Caco-2 (cell line): ENCODE measurements at places on chromosomes 6 and 20.

DNA sequence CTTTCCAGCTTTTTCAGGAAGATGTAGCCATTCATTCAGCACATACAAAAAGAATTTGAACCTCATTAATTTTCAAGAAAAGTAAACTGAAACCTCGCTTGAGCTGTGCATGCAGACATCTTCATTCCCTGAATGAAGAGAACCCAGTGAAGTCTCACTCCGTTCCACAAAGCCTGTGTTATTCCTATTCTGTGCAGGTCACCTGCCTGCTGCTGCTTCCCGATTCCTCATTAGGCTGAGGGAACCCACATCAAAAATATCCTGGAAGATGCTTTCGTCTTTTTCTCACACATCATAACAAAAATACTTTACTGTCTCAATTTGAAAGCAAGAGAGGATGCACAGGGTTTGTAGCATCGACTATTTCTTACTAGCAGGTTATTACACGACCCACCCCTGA is 40.1 kb downstream of the TRMT6 start:
- H3K27ac ChIP-seq, result no peak overlapping the region
- no peaks in the 10 kb centered on the region for H3K36me3 ChIP-seq
- H3K4me3 ChIP-seq, result no peak overlapping the region

- no peak overlapping the region for H3K27ac ChIP-seq
- no peaks in the 10 kb centered on the region for H3K4me1 ChIP-seq
- DNase-seq, result no peak
Observed at GRCh38 chr20:63060057-63060991, 53.6 kb upstream of the BHLHE23 start.

DNA sequence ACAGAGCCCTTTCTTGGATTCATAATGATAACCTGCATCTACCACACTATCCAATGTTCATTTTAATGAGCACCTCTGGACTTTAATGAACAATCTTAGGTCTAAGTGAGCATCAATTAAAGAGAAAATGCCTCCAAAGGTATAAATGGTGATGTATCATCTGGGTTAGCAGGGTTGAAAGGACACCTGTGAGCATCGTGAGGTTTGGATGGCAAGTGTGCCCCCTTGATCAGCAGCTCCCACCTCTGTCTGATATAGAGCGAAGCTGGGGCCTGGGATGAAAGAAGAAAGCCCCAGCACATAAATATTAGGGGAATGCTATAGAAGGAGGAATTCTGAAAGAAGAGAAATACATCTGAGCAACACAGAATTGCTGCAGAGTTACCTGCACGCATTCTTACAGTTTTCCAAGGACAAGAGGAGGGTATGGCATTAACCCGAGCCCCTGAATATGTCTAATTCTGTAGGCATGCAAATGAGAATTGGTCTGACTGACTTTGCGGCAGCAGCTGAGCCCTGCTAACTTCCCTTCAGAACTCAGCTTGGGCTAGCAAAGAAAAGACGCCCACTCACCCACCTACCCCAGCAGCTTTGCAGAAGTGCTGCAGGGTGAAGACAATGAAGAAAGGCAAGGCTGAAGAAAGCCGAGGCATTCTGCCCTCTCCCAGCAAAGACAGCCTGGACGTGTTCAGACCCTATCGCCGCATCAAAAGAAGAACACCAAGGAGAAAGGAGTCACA is 136.2 kb downstream of the GMPR start:
- no peak overlapping the region for H3K4me3 ChIP-seq
- no peaks in the 10 kb centered on the region for H3K27me3 ChIP-seq
- H3K36me3 ChIP-seq, result no peaks in the 10 kb centered on the region
- no peaks in the 10 kb centered on the region for H3K4me1 ChIP-seq
- no peak overlapping the region for H3K27ac ChIP-seq
- DNase-seq, result no peak

DNA sequence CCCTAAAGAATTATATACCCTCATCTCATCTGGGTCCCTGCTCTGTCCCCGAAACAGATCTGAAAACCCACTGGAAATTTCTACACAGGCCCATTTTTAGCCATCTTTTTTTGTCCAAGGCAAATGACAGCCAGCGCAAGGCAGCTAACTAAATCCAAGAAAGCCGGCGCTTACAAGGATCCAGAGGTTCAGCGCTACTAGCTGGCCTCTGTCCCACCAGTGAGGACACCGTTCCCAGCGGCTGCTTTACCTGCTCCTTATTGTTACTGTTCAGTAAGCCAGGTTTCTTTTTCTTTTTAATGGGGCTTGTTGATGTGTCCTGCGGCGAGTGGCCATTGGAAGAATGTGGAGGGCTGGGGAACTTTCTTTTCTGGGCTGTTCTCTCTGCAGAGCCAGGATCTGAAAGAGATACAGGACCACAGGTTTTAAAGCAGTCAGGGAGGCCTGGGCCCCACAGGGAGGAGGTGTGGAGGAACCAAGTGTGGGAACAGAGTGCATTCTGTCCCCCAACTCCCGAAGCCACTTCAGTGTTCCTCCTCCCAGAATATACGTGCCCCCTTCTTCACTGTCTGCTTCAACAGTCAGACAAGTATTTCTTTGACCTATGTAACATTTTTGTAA is 46.6 kb downstream of the ZMYND8 start:
- H3K27ac ChIP-seq, result peak overlapping the region; percentile 81
- H3K36me3 ChIP-seq, result peaks cover 13% of the 10 kb centered on the region
- no peaks in the 10 kb centered on the region for H3K27me3 ChIP-seq
- H3K4me3 ChIP-seq, result no peak overlapping the region

DNA sequence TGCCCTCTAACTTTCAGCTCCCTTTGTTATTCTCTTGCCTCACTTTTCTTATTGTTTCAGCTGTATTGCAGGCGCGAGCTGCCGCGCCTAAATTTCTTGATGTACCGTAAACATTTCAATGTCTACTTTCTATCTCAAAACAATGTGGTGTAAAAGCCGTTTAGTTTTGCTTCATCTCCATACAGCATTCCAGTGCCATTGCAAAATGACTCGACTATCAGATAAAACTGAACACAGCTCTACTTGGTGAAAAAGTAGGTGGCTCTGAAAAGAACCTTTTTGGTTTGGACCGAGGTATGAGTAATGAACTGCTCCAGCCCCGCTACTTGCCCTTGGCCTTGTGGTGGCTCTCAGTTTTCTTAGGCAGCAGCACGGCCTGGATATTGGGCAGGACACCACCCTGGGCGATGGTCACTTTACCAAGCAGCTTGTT is 74.6 kb downstream of the OR2B2 start:
- peaks cover 14% of the 10 kb centered on the region; the same call in 1 of the 2 replicates for H3K4me1 ChIP-seq
- no peak for DNase-seq
- no peak overlapping the region for H3K27ac ChIP-seq
- H3K27me3 ChIP-seq, result no peaks in the 10 kb centered on the region

DNA sequence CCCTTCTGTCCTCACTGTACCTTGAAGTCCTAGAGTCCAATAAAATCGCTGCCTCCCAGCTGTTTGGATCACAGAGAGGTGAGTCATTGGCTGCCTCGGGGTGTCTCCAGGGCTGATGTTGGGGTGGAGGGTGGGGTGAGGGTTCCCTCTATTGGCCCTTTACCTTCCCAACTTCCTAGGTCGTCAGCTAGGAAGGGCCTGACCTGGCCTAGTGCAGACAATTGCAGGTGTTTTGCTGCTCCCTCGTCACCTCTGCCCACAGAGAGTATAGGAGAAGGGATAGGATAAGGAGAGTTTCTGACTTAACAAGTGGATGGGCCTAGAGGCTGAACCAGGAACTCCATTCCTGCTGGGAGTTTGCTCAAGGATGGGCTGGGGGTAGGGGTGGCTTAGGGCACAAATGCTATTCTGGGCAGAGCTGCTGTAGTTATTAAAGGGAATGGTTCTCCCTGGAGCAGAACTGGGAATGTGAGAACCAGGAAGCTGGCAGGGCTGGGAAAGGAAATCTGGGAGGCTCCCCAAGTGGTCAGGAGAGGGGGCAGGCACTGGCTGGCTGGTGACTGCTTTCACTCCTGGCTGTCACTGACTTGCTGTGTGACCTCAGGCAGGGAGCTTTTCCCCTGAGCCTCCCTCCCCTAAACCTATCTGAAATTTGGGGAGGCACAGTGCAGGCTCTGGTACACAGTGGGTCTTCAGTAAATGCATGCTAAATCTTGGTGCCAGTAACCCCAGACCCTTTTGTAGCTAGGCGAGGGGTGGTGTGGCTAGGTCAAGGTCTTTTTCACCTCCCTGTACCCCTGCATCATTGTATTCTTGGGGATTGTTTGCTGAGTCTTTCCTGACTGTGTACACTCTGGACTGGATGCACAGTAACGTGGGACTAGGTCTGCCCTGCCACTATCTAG is 1.5 kb downstream of the TP53INP2 start:
- peaks cover 40% of the 10 kb centered on the region for H3K4me1 ChIP-seq
- H3K27me3 ChIP-seq, result no peaks in the 10 kb centered on the region
- DNase-seq, result peak; percentile 63
- peak overlapping the region; percentile 99 for H3K27ac ChIP-seq
- H3K4me3 ChIP-seq, result no peak overlapping the region
- no peaks in the 10 kb centered on the region for H3K36me3 ChIP-seq

GRCh38 chr6:166050559-166050958 is 117.1 kb downstream of the TBXT start:
- H3K4me1 ChIP-seq, result no peaks in the 10 kb centered on the region
- H3K36me3 ChIP-seq, result no peaks in the 10 kb centered on the region
- H3K27ac ChIP-seq, result no peak overlapping the region
- H3K4me3 ChIP-seq, result no peak overlapping the region

DNA sequence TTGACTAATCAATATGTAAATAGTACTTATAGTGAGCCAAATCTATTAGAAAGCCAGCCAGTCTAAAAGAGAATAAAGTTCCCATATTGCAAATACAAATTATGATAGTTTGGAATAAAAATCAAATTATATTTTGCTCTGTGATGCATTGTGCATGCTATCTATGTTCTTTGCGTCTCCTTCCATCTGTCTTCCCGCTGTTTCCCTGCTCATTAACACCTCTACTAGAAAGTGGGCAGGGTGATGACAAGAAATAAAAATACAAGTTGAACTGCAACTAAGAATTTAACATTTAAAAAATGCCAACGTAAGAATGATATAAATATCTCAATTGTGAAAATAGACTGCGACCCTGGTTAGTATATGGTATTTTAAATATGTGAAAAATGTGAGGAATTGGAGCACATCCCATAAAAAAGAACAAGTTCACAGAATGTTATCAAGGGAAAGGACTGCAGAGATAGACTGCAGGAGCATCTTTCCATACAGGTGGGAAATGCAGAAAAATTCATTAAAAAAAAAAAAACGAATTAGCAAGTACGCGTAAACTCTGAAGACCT is 157.6 kb upstream of the PDE7B start:
- H3K36me3 ChIP-seq, result no peaks in the 10 kb centered on the region
- no peak overlapping the region for H3K27ac ChIP-seq
- no peaks in the 10 kb centered on the region for H3K4me1 ChIP-seq
- DNase-seq, result no peak
- H3K27me3 ChIP-seq, result no peaks in the 10 kb centered on the region

- peaks cover 15% of the 10 kb centered on the region; the same call in 1 of the 2 replicates for H3K4me1 ChIP-seq
- no peak for DNase-seq
- peak overlapping the region; percentile 6 for H3K27ac ChIP-seq
- H3K27me3 ChIP-seq, result no peaks in the 10 kb centered on the region
Observed at GRCh38 chr6:150925976-150926375, 60.5 kb downstream of the MTHFD1L start.

- H3K36me3 ChIP-seq, result no peaks in the 10 kb centered on the region
- H3K27me3 ChIP-seq, result no peaks in the 10 kb centered on the region
- H3K4me3 ChIP-seq, result no peak overlapping the region
- DNase-seq, result no peak
- no peak overlapping the region for H3K27ac ChIP-seq
Observed at GRCh38 chr6:146358431-146359046, 185.1 kb upstream of the RAB32 start.

DNA sequence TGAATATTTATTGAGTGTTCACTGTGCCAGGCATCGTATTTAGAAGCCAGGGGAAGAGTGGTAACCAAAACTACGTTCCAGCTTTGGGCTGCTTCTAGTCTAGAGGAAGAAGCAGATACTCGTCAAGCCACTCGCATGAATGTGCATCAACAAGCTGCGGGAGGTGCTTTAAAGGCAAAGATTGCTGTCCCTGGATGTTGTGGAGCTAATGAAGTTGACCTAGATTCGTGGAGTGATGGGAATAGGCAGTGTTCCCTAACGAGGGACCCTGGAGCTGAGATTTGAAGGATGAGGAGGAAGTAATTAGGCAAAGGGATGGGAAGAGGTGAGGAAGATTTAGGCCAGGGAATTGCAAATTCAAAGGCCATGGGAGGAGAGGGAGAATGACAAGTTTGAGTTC is 118.9 kb downstream of the TMEM170B start:
- no peak overlapping the region for H3K4me3 ChIP-seq
- H3K27me3 ChIP-seq, result no peaks in the 10 kb centered on the region
- peaks cover 32% of the 10 kb centered on the region for H3K4me1 ChIP-seq
- H3K36me3 ChIP-seq, result no peaks in the 10 kb centered on the region
- H3K27ac ChIP-seq, result no peak overlapping the region

DNA sequence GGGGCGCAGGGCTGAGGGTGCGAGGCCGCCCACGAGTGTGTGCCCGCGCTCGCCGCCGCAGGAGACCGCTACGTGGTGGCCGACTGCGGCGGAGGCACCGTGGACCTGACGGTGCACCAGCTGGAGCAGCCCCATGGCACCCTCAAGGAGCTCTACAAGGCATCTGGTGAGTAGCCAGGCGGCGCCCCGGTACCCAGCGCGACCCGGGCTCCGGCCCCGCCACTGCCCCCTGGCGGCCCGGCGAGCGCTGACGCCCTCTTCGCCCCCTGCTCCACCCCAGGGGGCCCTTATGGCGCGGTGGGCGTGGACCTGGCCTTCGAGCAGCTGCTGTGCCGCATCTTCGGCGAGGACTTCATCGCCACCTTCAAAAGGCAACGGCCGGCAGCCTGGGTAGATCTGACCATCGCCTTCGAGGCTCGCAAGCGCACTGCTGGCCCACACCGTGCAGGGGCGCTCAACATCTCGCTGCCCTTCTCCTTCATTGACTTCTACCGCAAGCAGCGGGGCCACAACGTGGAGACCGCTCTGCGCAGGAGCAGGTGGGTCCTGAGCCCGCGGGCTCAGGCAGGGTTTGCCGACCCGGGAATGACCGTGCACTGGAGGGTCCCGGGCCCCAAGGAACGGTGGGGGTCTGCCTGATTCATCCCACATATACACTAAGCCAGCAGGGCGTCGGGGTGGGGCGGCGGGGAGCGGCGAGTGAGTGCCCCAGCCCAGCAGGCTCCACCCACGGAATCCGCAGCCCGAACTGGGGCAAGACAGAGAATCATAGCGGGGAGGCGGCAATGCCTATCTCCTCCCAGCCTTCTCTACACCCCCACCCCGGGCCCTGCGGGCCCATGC is 17.4 kb downstream of the HSPA12B start:
- H3K36me3 ChIP-seq, result no peaks in the 10 kb centered on the region
- H3K27ac ChIP-seq, result no peak overlapping the region
- H3K4me3 ChIP-seq, result peak overlapping the region; percentile 36
- H3K4me1 ChIP-seq, result no peaks in the 10 kb centered on the region
- no peak for DNase-seq

DNA sequence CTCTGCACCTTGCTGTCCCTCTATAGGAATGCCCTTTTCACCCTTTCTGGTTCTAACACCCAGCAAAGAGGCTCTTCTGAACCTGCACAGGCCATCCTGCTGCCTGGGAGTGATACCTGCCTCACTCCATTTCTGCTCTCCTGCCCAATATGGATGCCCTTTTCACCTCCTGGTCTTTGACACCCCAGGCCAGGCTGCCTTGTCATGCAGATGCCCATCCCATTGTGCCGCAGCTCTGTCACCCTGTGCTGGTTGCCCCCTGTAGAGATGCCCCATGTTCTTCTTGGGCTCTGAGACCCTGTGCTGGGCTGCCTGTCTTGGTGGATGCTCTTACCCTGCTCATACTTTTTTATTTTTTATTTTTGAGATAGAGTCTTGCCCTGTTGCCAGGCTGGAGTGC is 95.3 kb downstream of the CDKAL1 start:
- H3K27ac ChIP-seq, result no peak overlapping the region
- H3K4me1 ChIP-seq, result peaks cover 9% of the 10 kb centered on the region
- H3K36me3 ChIP-seq, result no peaks in the 10 kb centered on the region
- H3K27me3 ChIP-seq, result no peaks in the 10 kb centered on the region
